CD4-positive, alpha-beta memory T cell (primary cell): ENCODE measurements at places on chromosomes 16 and 17.

DNA sequence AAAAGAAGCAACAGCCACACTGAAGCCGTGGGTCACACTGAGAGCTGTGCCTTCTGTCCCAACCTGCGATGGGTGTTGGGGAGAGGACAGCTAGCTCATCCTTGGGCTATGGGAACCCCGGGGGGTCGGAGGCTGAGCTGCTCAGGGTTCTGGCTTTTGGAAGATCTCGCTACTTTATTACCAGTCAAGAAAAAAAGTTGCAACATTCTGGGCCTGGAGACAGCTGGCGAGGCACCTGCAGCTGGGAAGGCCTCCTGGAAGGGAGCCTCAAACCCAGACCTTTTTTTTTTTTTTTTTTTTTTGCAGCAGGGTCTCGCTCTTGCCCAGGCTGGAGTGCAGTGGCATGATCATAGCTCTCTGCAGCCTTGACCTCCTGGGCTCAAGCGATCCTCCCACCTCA lies 24.9 kb downstream of the TPSD1 start:
- no peak for DNase-seq
- H3K4me1 ChIP-seq, result no peaks in the 10 kb centered on the region
- no peaks in the 10 kb centered on the region for H3K27me3 ChIP-seq
- no peak overlapping the region for H3K4me3 ChIP-seq
- no peak overlapping the region for H3K27ac ChIP-seq
- no peaks in the 10 kb centered on the region for H3K36me3 ChIP-seq

DNA sequence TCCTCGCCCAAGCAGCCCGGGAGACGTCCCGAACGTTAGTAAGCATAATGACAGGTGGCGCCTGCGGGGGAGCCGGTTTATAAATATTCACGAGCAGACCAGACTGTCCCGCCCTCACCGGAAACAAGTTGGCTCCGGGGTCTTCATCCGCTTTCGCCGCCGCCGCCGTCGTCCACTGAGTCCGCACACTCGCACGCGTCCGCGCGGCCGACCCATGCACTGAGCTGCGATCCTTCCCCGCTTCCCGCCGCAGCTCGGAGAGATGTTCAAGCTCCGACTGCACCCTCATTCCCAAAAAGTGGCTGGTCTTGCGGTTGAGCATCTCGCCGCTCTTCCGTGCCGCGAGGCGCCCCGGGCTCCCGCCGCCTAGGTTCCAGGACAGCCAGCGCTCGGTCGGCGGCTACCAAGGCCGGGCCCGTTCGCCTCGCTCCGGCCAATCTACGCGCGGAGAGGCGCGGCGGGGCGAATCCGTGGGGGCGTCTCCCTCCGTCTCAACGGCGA lies 385 bp downstream of the CFAP119 start:
- H3K27me3 ChIP-seq, result no peaks in the 10 kb centered on the region
- DNase-seq, result no peak
- peaks cover 30% of the 10 kb centered on the region for H3K4me1 ChIP-seq
- peak overlapping the region; percentile 71 for H3K27ac ChIP-seq

DNA sequence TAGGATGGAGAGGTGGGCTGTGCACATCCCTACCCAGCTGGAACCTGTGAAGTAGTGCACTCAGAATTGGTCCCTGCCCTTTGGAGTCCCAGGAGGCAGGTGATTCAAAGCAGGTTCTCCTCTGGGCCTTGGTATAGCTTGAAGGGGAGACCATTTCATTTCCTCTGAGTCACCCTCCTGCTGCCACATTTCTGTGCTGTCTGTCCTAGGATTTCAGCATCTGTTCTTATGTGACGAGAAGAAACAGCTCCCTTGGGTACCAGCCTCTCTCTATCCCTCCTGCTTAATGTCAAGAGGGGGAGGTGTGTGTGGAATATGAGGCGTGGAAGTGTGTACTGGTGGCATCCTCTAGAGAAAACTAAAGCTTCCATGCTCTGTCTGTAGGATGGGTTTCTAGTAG lies 5.0 kb upstream of the NFE2L1 start:
- H3K4me1 ChIP-seq, result peaks cover 12% of the 10 kb centered on the region
- H3K4me3 ChIP-seq, result no peak overlapping the region
- H3K27me3 ChIP-seq, result no peaks in the 10 kb centered on the region
- DNase-seq, result no peak
- no peaks in the 10 kb centered on the region for H3K36me3 ChIP-seq

DNA sequence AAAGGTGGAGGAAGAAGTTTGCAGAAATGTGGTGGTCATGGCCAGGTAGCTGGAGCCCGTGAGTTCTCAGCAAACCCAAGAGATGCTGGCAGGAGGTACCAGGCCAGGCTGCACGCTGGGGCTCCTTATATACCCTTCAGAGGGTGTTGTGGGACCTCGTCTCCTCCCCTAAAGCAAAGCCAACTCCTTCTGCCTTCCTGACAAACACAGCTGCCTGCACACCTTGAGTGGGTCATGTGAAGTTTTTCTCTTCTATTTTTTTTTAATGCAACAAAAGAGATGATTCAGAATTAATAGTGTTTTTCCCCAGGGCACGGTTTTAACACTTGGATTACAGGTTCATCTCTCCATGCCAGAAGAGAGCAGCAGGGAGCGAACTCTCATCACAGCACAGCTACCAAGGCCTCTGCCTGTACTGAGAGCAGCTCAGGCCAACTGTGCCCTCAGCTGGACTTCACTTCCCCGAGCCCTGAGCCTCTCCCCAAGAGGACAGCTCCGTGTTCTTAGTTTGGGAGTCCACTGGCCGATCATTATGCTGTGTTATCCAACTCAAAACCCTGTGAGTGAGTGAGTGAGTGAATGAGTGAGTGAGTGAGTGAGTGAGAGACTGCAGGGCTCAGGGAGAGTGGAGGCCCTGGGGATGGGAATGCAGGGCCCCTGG lies at the start of gene KRT15:
KRT15 (minus strand) TSS at position 102 of the 661 bp plus-strand sequence; CDS start at position 39, 63 bp downstream.
- no peak within 1 kb of the TSS for H3K27ac ChIP-seq
- no peaks in the 10 kb centered on the region for H3K27me3 ChIP-seq
- no peaks in the 10 kb centered on the region for H3K4me1 ChIP-seq
- DNase-seq, result no peak
- no peaks in the 10 kb centered on the region for H3K36me3 ChIP-seq
- H3K4me3 ChIP-seq, result no peak within 1 kb of the TSS

- H3K4me3 ChIP-seq, result no peak overlapping the region
- H3K27ac ChIP-seq, result no peak overlapping the region
- H3K4me1 ChIP-seq, result no peaks in the 10 kb centered on the region
Observed at GRCh38 chr16:66228792-66229191, 137.7 kb upstream of the CDH5 start.
